ENCODE measurements at places on chromosomes 2 and 18.

DNA sequence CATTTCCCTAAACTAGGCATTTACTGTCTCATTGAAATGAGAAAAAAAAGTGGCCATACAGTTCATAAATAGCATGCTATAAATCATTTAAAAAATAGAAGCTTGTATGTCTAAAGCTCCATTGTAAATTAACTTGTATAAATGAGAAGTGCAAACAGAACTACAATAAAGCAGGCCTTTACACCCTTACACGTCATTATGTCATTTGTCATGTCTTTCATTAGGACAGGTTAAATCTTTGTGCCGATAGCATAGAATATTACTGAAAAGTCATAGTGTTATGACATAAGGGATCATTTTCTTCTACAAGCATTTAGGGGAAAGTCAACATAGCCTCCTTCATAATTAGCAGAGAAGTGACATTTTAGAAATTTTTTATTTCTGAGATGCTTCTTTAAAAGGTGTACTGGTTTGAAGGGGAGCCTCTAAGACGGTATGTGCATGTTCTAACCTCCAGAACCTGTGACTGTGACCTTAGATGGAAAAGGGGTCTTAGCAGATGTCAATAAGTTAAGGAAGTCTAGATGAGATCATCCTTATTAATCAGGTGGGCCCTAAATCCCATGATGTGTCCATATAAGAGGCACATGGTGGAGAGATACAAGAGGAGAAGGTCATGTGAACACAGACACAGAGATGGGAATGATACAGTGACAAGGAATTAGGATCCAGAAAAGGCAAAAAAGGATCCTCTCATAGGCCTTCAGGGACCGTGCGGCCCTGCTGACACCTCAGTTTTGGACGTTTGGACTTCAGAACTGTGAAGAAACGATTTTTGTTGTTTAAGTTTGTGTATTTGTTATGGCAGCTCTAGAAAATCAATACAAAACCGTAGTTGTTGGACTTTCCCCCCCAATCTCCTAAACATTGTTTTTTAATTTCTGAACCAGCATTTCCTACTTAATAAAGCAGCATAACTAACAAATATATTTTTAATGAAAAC, 863.7 kb downstream of the MBD2 start:
- no peak for DNase-seq
- H3K4me3 ChIP-seq, result no peak overlapping the region
- no peak overlapping the region for H3K27ac ChIP-seq
- no peaks in the 10 kb centered on the region for H3K4me1 ChIP-seq

- H3K27me3 ChIP-seq, result peaks cover 9% of the 10 kb centered on the region
- H3K36me3 ChIP-seq, result no peaks in the 10 kb centered on the region
- DNase-seq, result no peak
- H3K27ac ChIP-seq, result no peak overlapping the region
- no peaks in the 10 kb centered on the region for H3K4me1 ChIP-seq
Observed at GRCh38 chr2:162219426-162219825, 23.8 kb downstream of the FAP start.

- H3K36me3 ChIP-seq, result no peaks in the 10 kb centered on the region
- H3K27ac ChIP-seq, result no peak overlapping the region
- H3K27me3 ChIP-seq, result no peaks in the 10 kb centered on the region
- peaks cover 5% of the 10 kb centered on the region for H3K4me1 ChIP-seq
Observed at GRCh38 chr18:46402396-46402795, 254.6 kb downstream of the LOXHD1 start.

GRCh38 chr2:151845884-151846283, 17.7 kb upstream of the ARL5A start:
- DNase-seq, result no peak
- H3K36me3 ChIP-seq, result no peaks in the 10 kb centered on the region
- H3K27me3 ChIP-seq, result peaks cover 4% of the 10 kb centered on the region
- H3K4me3 ChIP-seq, result no peak overlapping the region
- H3K27ac ChIP-seq, result no peak overlapping the region

DNA sequence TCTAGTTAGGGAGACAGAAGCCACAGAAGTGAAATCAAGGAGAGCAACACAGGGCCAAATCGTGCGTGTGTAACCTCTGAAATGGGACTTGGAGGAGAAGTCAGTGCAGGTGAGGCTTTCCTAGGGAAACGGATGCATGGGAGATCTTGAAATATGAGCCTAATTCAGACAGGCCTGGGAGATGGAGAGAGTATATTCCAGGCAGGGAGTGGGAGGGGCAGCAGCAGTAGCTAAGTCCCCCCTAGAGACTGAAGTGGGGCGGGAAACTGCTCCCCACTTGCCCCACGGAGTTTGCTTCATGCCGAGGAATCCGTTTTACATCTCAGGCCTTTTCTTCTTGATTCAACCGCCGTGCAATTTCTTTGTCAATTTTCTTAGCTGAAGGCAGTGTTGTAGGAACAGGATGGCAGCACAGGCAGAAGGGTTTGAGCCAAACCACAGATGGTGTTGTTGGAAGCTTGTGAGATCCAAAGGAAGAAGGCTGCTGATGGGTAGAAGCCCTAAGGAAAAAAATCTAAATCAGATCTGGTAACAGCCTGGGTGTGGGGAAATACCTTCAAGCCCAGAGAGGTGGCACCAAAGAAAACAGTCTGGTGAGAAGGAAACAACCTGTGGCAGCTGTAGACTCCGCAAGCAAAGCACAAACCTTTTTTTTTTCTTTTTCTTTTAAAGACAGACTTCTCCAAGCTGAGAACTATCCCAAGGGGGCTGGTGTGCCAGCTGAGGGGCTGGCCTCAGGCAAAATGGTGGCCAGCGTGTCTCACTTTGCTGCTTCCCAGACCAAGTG, 40.2 kb downstream of the EPAS1 start:
- no peaks in the 10 kb centered on the region for H3K36me3 ChIP-seq
- H3K4me3 ChIP-seq, result no peak overlapping the region
- no peaks in the 10 kb centered on the region for H3K27me3 ChIP-seq

GRCh38 chr18:62387257-62387656, 62.1 kb downstream of the TNFRSF11A start:
- H3K4me1 ChIP-seq, result no peaks in the 10 kb centered on the region
- H3K27me3 ChIP-seq, result peaks cover 3% of the 10 kb centered on the region
- no peak overlapping the region for H3K4me3 ChIP-seq
- no peaks in the 10 kb centered on the region for H3K36me3 ChIP-seq
- no peak overlapping the region for H3K27ac ChIP-seq

DNA sequence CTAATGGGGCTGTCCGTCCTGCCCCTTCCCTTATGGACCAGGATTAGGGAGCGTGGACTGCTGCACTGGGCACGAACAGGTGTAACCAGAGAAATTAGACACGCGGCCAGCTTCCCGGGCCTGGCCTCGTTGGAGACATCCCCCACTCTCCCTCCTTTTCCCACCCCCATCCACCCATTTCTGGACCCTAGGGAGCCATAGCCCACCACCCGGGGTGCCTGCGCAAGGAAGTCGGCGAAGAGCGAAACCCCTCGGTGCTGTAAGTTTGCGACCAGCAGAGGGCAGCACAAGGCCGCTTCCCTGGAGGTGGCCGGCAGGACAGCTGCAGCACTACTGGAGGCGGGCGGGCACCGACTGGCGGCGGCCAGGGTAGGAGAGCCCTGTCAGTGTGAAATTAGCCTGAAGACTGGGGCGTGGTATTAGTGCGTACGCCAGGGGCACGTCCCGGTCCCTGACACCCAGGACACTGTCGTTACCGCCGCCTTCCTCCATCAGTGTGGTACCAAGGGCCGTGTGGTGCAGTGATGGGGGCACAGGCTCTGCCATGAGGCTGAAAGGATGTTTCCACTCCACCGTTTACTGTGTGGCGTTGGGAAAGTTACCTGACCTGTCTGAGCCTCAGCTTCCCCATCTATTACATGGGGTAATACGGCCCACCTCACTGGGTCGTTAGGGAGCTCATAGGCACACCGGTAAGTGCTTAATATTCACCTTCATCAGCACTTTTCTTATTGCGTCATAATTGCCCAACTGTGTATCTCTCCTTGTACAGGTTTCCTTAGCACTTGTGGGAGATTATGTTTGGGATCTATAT, 36.0 kb upstream of the CD207 start:
- no peaks in the 10 kb centered on the region for H3K36me3 ChIP-seq
- peak; percentile 90 for DNase-seq
- H3K4me1 ChIP-seq, result no peaks in the 10 kb centered on the region
- H3K27me3 ChIP-seq, result peaks cover 31% of the 10 kb centered on the region
- no peak overlapping the region for H3K4me3 ChIP-seq

GRCh38 chr2:239790313-239790712, 234.8 kb downstream of the NDUFA10 start:
- no peaks in the 10 kb centered on the region for H3K4me1 ChIP-seq
- no peaks in the 10 kb centered on the region for H3K36me3 ChIP-seq
- H3K27me3 ChIP-seq, result peaks cover 3% of the 10 kb centered on the region
- no peak overlapping the region for H3K4me3 ChIP-seq
